ENCODE measurements at places on chromosomes 6 and 20.
A peak's percentile ranks its signal among the peaks of the same experiment; 100 is the strongest.

GRCh38 chr20:44069203-44070011 lies 117.6 kb downstream of the JPH2 start:
- DNase-seq, result peak; percentile 73

- peak; percentile 56 for DNase-seq
Observed at GRCh38 chr6:38080889-38081288, 261.4 kb downstream of the ZFAND3 start.

GRCh38 chr6:19157486-19157885 lies 679.7 kb upstream of the ID4 start:
- no peak for DNase-seq

GRCh38 chr6:10320291-10320690 lies 94.6 kb downstream of the TFAP2A start:
- DNase-seq, result no peak

DNA sequence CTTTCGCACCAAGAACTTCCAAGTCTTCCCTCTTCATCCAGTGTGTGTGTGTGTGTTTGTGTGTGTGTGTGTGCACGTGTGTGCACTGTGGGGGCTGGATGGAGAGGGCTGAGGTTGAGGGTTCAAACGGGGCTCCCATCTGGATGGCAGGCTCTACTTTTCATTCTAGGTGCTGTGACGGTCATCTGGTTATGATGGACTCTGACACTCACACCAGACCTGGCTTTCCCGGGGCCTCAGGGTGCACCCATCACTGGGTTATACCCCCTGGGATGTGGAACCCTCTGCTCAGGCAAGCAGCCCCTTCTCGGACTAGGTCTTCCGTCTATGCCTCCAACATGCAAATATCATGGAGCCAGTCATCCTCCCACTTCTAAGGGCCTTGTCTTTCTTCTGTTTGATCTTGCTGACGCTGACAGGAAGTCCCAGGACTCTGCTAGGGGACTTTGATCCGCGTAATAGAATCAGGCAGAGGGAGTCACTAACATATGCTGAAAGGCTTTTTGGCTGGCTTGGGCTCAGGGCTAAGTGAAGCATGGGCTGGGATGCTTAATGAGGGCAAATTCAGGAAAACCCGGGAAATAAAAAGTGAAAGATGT lies 313.6 kb downstream of the CDC5L start:
- no peak for DNase-seq

DNA sequence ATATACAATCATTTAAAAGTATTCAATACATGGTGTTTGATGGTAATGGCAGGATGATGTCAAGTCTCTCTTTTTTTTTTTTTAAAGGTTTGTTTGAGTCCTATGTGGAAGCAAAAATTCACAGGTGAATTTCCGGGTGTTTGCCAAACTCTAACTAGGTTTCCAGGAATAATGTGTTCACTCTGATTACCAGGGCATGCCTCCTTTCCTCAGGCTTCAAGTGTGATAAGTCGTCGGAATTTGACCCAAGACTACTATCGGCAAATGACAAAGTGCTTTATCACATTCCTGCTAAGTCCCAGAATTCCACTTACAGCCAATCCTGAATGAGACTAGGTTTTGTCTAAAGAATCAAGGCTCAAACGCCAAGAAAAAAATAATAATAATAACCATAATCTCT lies 7.3 kb downstream of the OARD1 start:
- DNase-seq, result no peak

- no peak for DNase-seq
Observed at GRCh38 chr6:48423640-48424365, 312.8 kb upstream of the PTCHD4 start.

DNA sequence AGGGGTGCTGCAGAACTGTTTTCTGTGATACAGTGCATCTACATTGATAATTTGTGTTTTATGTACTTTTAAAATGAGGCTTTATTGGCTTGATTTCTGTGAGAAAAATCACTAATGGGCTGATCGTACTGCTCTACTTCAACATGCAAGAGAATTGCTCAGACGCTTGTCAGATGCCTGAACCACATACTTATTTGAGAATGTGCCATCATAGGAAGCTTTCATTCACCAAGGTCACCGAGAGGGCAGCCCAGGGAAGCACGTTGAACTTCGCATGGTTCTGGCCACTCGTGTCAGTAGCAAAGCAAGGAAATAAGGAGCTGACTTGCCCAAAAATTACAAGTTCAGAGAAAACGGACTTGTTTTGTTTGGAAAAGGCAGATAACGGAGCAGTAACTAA lies 168.5 kb upstream of the AKAP12 start:
- no peak for DNase-seq

DNA sequence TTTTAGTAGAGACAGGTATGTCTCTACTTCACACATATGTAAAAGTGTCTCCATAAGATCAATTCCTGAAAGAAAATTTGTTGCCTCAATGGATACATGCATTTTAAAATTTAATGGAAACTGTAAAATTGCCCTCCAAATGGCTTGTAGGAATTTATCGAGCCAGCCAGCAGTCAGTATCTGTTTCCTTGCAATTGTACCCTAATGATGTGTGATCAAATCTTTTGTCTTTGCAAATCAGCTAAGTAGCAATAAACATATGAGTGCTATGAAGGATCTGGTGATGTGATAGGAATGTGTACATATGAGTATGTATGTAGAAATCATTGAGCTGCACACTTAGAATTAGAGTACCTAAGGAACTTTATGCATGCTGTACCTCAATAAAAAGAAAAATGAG lies 253.0 kb downstream of the MAFB start:
- no peak for DNase-seq

DNA sequence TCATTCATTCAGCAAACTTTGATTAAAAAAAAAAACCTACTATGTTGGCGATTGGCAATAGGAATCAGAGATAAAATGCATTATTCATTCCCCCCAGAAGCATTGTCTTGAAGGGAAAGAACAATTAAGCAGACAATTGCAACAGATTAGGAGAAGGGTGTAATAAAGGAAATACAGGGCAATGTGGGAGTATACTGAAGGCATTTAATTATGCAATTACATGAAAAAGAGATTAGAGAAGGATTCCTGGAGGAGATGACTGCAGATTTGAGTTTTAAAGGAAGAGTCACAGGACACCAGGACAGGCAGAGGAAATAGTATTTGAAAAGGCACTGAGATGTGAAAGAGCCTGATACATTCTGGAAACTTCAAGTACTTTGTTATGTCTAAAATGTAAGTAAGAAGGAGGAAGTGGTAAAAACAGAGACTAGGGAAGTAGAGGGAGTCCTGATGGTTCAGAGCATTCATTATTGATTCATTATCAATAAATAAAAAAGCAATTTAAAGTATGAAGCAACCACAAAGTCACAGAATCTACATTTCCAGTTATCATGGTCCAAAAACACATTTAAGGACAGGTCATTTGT lies 43.7 kb downstream of the THEMIS start:
- peak; percentile 2 for DNase-seq

DNA sequence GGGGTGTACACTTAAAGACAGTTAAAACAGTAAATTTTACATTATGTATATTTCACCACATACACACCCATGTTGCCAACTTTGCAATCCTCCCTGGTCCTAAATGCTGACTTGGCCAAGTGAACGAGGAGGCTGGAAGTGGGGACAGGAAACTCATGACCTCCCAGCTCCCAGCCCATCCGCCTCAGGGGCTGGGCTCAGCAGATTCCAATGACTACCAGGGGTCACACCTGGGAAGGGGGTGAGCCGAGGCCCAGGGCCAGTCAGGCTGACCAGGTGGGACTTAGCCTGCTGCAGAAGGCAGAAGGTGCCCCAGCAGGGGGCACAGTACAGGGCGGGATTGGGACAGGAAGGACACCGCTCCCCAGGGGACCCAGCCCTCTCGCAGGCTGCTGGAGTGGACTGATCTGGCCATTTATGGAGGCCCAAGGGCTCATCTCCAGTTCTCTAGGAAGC lies 2.4 kb downstream of the SIGLEC1 start:
- DNase-seq, result no peak

DNA sequence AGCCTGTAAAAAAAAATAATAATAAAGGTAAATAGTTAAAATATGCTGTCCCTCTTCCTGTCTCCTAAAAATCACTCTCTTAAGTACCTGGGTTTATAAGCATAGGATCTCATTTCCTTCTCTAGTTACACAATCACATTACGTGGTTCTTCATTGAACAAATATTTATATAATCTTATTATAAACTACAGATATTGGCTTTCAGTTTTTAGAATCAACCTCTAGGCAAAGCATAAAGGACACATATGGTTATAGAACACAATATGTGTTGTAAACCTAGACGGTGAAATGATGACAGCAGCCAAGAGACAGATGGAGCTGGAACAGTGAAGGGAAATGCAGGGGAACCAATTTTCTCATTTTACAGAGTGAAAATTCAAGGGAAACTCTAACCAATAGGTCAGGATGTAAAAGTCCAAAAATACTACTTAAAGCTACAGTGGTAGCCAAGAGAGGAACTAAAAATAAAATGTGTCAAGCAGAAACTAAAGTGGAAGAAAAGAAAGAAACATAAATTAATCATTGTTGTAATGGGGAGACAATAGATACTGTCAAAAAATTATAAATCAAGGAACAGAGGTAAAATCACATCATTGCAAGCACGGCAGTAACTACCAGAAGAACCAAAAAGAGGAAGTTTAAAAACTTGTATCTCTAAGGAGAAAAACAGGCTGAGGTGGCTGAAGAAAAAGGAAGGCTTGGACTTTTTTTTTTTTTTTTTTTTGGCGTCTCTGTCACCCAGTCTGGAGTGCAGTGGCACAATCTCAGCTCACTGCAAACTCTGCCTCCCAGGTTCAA lies 82.8 kb upstream of the CDYL start:
- peak; percentile 34 for DNase-seq

GRCh38 chr20:53652090-53652858 lies 58.6 kb upstream of the ZNF217 start:
- DNase-seq, result peak; percentile 81

- no peak for DNase-seq
Observed at GRCh38 chr20:38073307-38074071, 39.9 kb downstream of the RPRD1B start.

DNA sequence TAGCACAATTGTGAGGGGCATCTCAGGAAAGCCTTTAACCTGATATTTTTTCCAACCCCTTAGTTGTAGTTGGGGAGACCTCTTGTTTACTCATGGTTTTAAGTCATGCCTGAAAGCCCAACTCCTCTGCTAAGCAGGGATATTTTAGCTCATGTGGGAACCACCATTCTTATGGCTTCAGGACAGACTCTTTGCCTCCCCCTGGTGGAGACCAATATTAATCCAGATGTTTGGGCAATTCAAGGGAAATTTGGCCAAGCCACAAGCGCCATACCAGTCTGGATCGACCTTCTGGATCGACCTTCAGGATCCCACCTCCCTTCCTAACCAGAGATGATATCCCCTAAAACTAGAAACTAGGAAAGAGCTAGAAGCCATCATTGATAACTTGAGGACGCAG lies 211.2 kb downstream of the C6orf118 start:
- DNase-seq, result no peak

DNA sequence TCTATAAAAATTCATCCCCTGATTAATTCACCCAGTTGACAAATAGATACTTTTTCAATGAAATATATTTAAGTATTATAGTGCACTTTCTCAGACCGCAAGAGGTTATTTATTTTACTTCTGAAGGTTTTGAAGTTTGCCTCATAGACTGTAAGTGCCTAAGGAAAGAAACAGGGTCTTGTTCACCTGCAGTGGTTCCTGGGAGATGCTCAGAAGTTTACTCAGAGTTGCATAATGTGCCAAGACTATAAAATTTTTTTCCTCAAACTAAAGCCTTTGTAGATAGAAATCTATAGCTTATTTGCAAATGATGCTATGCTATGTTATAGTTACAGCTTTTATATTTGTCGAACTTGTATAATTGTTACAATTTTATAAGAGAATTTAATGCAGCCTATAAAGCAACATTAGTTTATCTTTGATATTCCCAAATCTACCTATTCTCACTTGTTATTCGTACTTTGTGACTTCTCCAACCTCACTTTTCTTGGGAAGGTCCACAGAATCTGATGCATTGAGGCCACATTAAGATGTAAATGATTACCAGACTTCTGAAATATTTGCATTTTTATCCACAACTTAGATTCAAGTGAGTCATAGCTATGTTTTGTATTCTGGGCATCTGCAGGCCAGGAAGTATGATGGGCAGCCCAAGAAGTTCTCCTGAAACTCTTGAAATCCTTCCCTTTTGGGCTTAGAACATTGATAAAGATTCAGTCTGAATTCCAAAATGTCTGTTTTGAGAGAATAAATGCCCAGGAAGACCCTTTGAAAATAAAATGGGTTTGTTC lies 35.7 kb downstream of the KCNQ5 start:
- DNase-seq, result no peak

DNA sequence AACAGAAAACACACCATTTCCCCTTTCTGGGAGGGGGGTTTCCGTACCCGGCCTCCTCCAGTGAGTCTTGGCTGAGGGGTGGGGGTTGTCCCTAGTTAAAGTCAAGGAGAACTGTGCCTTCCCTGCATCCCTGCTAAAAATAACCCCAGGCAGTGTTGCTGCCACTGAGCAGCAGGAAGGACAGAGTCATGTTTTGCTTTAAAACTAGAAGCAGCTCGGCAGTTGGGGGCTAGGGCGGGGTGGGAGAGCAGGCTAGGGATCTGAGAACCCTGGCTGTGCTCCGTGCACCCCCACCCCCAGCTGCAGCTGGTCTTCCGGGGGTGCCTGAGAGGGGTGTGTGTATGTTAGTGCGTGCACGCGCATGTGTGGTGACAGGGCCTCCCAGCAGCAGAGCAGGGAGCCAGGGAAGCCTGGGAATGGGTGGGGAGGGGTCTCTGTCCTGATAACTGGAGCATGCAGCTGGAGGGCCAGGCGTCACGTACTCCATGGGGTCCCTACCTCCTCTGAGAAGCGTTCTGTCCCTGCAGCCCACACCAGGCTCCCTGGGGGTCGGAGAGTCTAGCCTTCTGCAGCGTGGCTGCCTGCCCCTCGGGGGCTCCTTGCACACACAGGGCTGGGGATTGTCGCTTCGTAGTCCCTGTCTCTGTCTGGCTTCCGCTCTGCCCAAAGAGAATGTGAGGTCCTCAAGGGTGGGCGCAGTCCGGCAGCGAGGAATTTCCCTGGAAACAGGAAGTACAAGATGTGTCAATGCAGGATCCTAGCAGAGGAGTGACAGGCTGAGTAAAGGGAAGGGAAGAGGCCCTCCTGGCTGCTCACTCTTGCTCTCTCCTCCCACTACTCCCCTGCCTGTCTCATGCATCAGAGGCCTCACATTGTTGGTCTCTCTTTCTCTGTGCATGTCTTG lies 16.8 kb upstream of the ARMC12 start:
- peak; percentile 90 for DNase-seq

GRCh38 chr6:3573670-3574069 lies 116.8 kb upstream of the SLC22A23 start:
- DNase-seq, result no peak

All from MV-4-11 (cell line).